ENCODE measurements at places on chromosomes 7 and 10. TPM values are rescaled to one million over a fixed set of nuclear protein-coding genes. Genes with fewer than 3 reads are reported as not detected.

GRCh38 chr7:19102884-19103283 is 14.6 kb downstream of the TWIST1 start:
- H3K4me3 ChIP-seq, result no peak overlapping the region
- peaks cover 22% of the 10 kb centered on the region for H3K4me1 ChIP-seq
- H3K36me3 ChIP-seq, result no peaks in the 10 kb centered on the region
- H3K27ac ChIP-seq, result no peak overlapping the region

DNA sequence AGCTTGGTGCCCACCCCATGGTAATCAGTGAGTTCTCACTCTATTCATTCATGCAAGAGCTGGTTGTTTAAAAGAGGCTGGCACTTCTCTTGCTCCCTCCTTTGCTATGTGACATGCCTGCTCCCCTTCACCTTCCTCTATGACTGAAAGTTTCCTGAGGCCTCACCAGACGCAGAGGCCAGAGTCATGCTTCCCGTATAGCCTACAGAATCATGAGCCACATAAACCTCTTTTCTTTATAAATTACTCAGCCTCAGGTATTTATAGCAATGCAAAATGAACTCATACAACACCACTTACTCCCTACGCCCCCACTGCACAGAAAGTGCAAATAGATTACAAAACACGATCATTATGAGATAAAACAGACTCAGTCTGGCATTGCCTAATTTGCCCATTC is 39.0 kb downstream of the SEC61G start:
- no peaks in the 10 kb centered on the region for H3K27me3 ChIP-seq
- H3K4me3 ChIP-seq, result no peak overlapping the region
- H3K4me1 ChIP-seq, result no peaks in the 10 kb centered on the region
- no peaks in the 10 kb centered on the region for H3K36me3 ChIP-seq

- H3K27me3 ChIP-seq, result no peaks in the 10 kb centered on the region
- H3K4me3 ChIP-seq, result no peak overlapping the region
- peak overlapping the region; percentile 83 for H3K27ac ChIP-seq
- no peaks in the 10 kb centered on the region for H3K36me3 ChIP-seq
- DNase-seq, result no peak
Observed at GRCh38 chr10:11874568-11875493, 51.7 kb downstream of the PROSER2 start.

Gene ZNF777
- total RNA-seq, result 11.8 TPM

Gene C10orf105
- total RNA-seq, result 0.20 TPM
